ENCODE measurements at places on chromosomes 13 and 19.

- no peak for DNase-seq
Measured at GRCh38 chr13:43115141-43115540, 91.8 kb downstream of the DNAJC15 start.

DNA sequence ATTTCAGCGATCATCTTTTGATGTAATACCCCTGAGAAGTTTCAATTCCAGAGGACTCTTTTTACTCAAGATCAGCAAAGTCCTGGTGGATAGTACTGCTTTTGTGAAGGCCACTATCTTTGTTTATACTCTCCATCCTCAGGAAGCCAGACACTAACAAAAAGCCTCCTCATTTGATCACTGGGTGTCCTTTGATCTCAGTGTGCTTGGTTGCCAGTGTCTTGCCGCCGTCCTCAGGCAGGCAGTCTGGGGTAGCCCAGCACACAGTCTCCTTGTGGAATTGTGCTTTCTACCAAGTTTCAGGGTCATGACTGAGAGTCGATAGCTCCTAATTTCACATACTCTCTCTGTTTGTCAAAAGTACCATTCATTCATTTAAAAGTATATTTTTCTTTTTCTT is 762.2 kb downstream of the EFNB2 start:
- no peak for DNase-seq

GRCh38 chr19:30006207-30006606 is 64.2 kb downstream of the URI1 start:
- no peak for DNase-seq

DNA sequence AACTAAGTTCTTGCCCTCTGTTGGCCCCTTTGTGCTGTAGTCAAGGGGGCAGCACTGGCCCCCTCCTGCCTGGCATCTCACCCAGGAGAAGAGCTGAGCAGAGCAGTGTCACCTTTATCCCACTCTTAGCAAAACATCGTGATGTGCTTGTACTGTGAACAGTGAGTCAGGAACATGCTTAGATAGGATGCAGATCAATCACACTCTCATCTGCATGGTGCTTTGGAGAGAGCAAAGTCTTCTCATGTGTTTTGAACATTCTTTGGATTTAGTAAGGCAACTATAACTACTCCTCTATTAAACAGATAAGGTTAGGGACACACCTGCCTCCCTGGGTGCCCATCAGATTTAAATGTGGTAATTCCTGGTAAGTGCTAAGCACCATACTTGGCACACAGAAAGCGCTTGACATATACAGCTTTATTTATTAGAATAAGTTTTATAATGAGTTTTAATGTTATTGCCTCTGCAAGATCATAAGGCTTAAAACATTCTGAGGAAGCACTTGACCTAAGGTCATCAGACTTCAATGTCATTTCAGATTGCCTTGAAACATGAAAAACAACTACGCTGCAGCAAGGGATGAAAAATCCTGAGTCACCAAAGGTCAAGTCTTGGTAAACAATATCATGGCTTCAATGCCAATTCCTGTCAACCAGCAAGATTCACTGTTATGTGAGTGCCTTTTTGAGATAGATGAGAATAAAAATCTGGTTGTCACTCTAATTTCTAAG is 82.4 kb upstream of the IRS2 start:
- DNase-seq: no peak

DNA sequence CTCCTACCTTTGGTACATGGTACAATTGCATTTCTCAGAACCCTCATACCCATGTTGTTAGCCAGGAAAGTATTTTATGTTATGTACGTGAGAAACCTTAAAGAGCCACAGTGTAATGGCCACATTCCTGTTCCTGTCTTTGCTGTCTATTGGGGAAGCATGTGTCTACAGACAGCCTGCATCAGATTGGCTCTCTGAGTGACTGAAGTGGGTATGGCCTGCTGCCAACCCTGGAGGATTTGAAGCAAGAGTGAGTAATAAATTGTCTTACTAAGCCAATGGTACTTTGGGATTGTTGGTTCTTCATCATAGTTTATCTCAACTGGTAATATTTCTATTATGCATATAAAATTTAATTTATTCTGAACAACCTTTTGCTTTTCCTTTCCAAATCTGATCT is 574.1 kb downstream of the LMO7 start:
- DNase-seq: no peak

DNA sequence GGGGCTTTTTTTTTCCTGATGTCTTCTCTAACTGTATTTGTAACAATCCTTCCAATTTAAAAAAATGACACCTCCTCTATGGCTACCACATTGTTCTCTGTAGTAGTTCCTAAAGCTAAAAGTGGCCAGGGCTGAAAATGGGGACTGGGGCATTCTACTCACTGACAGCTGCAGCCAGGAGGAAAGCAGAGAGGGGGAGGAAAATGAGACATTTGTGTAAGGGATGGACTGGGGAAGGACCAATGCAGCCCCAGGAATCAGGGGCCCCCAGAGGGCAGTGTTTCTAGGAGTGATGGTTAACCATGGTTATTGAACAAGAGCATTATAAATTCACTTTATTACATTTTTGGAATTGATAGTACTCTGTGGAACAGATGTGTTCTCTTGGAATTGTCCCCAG is 34.3 kb upstream of the C1QTNF9 start:
- no peak for DNase-seq

DNA sequence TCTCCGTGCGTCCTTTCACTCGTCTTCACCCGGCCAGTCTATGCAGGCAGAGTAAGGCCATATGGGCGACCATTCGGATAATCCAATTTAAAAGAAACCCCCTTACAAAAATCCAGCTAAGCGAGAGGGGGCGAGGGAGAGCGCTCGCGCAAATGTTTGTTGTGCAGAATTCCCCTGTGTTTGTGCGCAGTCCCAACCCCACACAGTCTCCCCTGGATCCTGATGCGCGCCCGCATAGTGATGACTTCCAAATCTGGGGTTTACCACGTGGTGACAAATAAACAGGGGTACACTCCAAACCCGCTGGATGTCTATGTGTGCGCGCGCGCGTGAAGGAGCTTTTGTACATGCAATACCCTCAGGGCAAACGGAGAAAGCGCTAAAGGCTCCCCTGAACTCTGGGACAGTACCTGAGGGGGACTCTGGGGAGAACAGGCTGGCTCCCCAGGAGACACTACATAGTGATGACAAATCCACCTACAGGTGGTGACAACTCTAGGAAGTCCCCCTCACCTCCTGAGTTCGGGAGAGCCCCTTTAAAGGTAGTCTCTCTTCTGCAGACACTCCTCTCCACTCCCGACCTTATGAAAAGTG is 8.5 kb downstream of the SOX21 start:
- no peak for DNase-seq

GRCh38 chr13:49319551-49319950 is 71.8 kb downstream of the CDADC1 start:
- no peak for DNase-seq

- no peak for DNase-seq
Measured at GRCh38 chr19:293436-294110, 2.4 kb upstream of the PLPP2 start.

GRCh38 chr19:48746738-48747575 is at the start of gene IZUMO1:
TSS of gene IZUMO1 (minus strand) at chr19:48746909. CDS start at chr19:48745859, 1,050 bp downstream.
- no peak for DNase-seq

DNA sequence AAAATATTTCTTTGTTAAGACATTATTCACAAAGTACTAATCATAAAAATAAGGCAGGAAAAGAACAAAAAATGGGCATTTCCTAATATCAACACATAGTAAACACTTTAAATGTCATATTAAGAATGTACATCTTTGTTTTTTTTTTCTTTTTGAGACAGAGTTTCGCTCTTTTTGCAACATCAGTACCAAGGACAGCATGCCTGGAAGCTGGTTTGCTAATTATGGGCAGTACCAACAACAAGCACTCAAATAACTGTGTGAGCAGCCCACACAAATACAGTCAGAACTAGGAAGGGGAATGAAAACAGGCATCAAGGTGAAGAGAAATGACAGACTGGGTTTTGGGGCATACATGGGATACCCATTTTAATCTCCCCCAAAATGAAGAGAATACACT is 788.0 kb upstream of the SLITRK1 start:
- DNase-seq: no peak

- no peak for DNase-seq
Measured at GRCh38 chr13:75285310-75285709, 196.7 kb downstream of the TBC1D4 start.

DNA sequence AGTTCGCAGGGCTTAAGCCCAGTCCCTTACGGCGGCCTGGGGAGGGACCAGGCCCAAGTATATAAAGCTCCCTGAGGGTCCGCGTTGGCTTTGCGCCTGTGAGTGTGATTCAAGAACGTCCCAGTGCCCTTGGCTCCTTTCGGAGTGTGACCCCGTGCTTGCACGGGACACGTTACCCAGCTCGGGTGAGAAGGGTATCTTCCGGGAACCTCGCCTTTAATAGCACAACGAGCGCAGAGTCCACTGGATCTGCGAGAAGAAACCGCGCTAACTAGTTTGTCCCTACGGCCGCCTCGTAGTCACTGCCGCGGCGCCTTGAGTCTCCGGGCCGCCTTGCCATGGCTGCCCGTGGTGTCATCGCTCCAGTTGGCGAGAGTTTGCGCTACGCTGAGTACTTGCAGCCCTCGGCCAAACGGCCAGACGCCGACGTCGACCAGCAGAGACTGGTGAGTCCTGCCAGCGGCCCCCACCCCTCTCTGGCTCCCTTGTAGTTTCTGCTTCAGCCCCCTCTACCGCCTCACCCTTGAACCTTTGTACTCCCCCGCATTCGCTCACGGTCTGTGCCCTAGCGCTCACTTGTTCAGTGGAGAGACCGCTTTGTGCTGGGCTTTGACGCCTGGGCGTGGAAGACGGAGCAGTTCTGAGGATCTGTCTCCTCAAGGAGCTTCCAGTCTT is at the start of gene DNAJC15:
TSS of gene DNAJC15 (plus strand) at position 298 of the 675 bp plus-strand sequence. CDS start at position 339, 41 bp downstream.
- peak; percentile 78 for DNase-seq

DNA sequence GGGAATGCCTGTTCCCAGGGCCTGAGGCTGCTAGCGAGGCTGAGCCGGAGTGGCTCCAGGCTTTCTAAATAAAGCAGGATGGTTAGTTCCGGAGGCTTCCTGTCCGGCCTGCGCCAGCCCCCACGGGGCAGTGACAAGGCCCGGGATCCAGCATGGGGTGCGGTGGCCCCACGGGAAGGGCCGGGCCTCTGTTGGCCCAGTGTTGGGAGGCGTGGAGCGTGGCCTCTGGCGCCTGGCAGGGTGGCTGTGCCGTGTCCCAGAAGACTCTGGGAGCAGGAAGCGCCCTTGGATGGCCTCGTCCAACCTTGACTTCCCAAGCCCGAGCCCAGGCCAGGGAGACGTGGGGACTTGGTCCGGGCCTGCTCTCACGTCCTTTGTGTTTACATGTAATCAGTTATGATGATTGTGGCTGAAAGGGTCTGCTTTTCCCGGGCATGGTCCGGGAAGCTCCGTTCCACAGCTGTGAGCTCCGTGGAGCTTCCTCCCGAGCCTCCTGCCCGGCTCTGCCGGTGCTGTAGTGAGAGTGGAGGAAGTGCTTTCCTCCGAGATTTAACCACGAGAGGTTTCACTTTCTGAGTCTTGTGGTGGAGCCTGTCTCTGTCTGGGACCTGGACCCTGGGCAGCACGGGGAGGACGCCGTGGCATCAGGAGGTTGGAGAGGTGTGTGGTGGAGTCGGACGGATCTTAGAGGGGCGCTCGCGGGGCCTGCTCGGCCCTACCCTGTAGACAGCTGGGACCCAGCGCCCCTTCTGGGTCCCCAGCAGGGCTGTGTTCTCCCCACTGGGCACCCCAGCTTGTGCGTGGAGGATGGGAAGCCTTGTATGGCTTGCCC is 4.6 kb downstream of the GNA11 start:
- no peak for DNase-seq

DNA sequence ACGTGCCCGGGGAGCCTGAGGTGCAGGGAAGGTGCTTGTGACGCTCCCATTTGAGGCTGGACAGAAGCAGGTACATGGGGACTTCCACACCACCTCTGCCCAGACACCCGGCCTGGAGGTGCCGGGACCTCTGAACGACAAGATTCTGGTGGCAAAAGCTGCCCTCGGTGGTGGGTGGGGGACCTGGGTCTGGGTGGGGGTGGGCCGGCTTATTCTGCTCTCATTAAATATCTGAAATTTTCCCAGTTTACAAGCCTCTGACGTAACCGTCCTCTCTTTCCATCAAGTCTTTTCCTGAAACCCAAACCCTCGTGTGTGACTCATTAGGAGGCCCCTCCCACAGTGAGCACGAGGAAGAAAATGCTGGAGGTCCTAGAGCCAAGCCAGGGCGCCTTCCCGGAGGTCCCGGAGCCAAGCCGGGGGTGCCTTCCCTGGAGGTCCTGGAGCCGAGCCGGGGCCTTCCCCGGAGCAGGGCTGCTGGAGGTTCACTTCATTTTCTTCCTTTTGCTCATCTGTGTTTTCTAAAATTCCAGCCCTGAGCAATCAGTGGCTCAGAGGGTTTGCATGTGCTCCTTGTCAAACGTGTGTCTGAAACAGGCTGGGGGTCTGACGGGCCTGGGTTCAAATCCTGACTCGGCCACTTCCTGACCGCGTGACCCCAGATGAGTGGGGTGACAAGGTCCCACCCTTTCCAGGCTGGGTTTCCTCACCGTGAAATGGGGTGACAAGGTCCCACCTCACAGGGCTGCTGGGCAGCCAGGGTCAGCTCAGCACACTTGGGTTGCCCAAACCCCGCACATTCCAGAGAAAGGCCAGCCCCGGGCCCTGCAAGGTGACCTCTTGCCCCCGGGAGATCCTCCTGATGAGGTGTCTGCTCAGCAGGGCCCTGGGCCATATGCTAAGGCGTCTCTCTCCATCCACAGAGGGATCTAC is 10.0 kb downstream of the CFD start:
- no peak for DNase-seq

DNA sequence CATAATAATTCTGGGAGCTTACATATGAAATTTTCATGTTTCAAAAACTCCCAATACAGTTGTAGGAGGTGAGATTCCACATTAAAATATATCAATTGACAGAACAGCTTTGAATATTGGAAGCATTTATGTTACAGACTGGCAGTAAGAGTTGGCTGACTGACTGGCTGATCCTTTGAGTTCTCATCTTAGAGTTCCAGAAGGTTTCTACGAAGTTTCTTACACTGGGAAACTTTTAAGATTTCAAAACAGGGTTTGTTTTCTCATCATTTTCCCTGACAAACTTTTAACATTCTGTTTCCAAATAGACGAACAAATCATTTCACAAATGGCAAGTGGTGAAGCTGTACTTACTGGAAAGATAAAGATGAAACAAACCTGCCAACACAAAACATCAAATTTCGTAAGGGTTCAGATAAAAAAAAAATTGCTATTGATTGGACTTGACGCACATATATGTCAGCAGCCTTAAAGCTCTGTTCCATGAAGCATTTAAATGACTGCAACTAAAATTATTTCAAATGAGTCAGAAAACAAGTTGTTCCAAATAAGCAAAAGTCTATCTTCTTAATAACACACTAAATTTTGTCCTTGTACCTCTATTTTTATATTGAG is 243.5 kb downstream of the SUCLA2 start:
- DNase-seq: no peak

- DNase-seq: no peak
Measured at GRCh38 chr13:74024856-74025255, 109.3 kb downstream of the KLF12 start.

- no peak for DNase-seq
Measured at GRCh38 chr19:2867025-2867991, at the start of gene ZNF556. TSS of gene ZNF556 (plus strand) at chr19:2867335. CDS start at chr19:2867422, 87 bp downstream.

DNA sequence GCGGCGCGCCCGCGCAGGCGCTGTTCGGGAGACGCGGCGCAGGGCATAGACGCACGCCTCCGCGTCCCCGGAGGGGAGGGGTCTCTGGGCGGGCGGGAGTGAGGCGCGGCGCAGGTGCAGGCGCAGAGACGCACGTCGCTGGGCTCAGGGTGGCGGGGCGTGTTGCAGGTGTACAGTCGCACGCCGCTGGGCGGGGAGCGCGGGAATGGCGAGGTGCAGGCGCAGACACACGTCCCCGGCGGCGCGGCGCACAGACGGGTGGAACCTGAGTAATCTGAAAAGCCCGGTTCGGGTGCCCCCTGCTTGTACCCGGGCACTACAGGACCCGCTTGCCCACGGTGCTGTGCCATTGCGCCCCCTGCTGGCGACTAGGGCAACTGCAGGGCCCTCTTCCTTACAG is 44.7 kb downstream of the PLPP2 start:
- DNase-seq: no peak
